ENCODE measurements at places on chromosomes 16 and 17. TPM values are rescaled to one million over a fixed set of nuclear protein-coding genes. Genes with fewer than 3 reads are reported as not detected.

Gene PLA2G10
- not detected for total RNA-seq

Gene MILR1
- total RNA-seq: 25.0 TPM

Gene SEZ6L2
- 0.73 TPM for total RNA-seq

Gene TSPOAP1
- total RNA-seq: not detected

Gene TP53TG3D
- not detected for total RNA-seq
